ENCODE measurements at places on chromosomes 6 and 20.

DNA sequence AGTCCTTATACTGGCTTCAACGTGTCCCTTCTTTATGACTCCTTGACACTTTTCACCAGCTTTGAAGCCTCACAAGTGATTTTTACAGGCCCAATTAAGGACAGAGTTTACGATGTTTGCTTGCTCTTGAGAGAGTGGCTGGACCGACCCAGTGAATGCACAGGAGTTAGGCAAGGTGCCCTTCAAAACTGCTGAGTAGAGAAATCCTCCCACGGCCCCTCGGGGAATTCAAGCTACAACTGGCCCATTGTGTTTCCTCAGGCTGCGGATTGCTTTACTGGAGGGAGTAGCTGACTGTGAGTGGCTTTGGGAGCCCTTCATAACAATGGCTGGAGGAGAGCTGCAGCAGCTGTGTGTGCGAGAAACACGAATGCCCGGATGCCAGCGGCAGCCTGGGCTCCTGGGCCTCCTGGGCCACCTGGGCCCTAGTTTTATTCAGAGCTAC, 50.0 kb downstream of the SGK1 start:
- DNase-seq = no peak

- no peak for DNase-seq
These were observed 2.5 kb upstream of the NPBWR2 start for GRCh38 chr20:64109831-64110391.

GRCh38 chr6:583116-583515, 73.8 kb downstream of the HUS1B start:
- DNase-seq = no peak

DNA sequence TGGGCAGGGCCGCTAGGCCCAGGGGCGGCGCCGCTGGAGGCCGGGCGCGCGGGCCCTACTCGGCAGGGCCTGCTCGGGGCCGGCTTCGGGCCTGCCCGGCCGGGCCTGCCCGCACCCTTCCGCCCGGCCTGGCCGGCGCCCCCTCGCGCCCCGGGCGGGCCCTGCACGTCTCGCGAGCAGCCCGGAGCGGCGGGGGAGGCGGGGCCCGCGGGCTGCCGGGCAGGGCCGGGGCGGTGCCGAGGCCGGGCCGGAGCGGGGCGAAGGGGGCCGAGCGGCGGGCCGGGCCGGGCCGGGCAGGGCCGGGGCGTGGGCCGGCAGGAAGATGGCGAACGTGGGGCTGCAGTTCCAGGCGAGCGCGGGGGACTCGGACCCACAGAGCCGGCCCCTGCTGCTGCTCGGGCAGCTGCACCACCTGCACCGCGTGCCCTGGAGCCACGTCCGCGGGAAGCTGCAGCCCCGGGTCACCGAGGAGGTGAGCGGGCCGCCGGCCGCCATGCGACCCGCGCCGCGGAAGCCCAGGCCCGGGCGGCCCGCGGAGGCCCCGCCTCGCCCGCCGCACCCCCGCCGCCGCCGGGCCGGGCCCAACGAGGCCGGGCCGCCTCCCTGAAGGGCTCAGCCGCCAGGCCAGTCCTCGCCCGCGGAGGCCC, at the start of gene NPEPL1:
Gene NPEPL1, plus strand, starts transcription at position 222 of the 647 bp plus-strand sequence. Its CDS starts 101 bp downstream, at position 323.
- DNase-seq = no peak

- DNase-seq = no peak
These were observed 37.1 kb downstream of the RIPOR2 start for GRCh38 chr6:24898676-24899075.

DNA sequence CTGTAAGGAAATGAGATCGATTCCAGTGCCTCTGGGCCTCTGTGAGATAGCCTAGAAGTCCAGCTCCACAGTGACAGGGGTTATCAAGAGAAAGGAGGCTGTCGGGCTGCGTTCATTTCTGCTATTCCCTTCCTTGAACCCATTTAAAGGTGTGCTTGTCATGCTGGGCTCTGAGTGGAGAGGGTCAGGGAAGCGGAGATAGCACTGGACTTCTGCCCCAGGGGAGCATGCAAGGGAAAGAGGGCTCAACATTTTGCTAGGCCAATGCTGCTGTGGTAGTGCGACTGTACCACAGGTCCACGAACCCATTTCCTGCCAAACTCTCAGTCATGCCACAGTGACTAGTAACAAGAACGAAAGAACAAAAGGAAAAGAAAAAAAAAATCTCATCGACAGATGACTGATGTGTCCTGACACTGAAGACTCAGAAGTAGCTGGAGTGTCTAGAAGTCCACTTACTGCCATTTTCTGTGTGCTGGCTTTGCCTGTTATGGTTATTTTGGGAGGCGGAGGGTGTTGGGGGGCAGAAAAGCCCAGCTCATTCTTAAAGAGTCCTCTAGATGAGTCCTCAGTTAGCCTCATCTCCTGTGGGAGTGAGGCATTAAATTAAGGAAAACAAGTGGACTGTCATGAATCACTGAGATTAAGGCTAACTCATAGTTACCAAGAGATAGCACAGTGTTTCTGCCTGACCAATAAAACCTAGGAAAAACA, 8.1 kb downstream of the NEDD9 start:
- no peak for DNase-seq

- no peak for DNase-seq
These were observed 28.8 kb downstream of the PDE7B start for GRCh38 chr6:135880066-135880972.

DNA sequence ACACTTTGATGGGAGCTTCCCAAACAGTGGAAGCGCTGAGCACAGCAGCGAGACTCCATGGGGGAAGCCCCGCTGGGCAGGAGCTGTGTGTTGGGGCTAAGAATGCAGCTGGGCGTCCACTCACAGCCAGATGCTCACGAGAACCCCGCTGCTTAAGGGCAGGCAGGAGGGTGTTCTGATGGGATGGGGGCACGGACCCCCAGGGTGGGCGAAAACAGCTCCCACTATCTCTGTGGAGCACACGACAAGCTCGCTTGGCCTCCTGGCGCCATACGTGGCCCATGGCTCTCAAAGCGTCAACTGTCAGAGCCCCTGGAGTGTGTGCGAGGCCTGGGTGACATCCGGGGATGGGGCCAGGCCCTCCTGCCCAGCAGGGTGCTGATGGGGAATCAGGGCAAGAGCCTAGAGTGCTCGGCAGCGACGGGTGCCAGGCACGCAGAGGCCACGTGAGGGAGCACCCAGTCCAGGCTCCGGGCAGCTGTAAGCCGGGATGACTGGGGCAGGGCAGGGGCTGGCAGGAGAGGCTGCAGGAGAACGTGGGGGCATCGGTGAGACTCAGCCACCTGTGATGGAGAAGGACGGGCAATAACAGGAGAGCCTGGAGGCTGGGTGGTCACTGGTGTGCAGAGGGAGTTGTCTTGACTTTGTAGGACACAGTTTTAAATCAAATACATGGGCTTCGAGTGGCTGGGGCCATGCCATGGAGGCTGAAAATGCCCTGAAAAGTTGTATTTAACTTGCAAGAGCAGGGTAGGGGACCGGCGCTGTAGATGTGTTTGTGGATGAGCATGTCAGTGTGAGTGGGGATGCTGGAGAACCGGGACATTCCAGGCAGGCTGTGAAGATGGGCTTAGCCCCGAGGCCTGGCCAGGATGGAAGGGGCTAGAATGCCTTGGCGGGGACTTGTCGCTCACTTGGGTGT, 27.3 kb downstream of the PYGB start:
- no peak for DNase-seq

All from cortex of kidney (tissue), 1 donor.